ENCODE measurements at places on chromosomes 2 and 18.

- H3K36me3 ChIP-seq: no peaks in the 10 kb centered on the region
- H3K27me3 ChIP-seq: no peaks in the 10 kb centered on the region
- H3K4me3 ChIP-seq: no peak overlapping the region
- H3K4me1 ChIP-seq: no peaks in the 10 kb centered on the region
These were observed 23.8 kb upstream of the TTC39C start for GRCh38 chr18:23990474-23991410.

GRCh38 chr2:12456293-12457106 lies 260.2 kb upstream of the TRIB2 start:
- H3K27me3 ChIP-seq: no peaks in the 10 kb centered on the region
- no peak overlapping the region for H3K27ac ChIP-seq
- H3K4me3 ChIP-seq: no peak overlapping the region
- H3K36me3 ChIP-seq: no peaks in the 10 kb centered on the region

DNA sequence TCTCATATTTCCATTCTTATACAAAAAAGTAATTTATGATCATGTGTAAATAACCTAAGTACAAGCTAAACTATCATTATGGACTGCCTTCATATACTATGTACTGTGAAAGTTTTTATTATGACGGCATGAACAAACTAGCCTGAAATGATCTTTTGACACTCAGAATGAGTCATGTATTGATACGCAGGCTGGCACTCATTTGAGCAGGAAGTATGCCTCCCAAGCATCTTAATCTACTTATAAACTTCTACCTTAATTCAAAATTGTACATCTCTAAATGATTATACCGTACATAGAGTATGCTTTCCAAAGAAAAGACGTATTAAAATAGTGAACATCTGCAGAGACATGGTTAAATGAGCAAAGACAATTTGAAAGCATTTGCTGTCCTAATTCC lies 207.1 kb upstream of the SPOPL start:
- H3K4me3 ChIP-seq: no peak overlapping the region
- H3K27ac ChIP-seq: no peak overlapping the region
- no peaks in the 10 kb centered on the region for H3K36me3 ChIP-seq
- DNase-seq: no peak
- no peaks in the 10 kb centered on the region for H3K4me1 ChIP-seq

DNA sequence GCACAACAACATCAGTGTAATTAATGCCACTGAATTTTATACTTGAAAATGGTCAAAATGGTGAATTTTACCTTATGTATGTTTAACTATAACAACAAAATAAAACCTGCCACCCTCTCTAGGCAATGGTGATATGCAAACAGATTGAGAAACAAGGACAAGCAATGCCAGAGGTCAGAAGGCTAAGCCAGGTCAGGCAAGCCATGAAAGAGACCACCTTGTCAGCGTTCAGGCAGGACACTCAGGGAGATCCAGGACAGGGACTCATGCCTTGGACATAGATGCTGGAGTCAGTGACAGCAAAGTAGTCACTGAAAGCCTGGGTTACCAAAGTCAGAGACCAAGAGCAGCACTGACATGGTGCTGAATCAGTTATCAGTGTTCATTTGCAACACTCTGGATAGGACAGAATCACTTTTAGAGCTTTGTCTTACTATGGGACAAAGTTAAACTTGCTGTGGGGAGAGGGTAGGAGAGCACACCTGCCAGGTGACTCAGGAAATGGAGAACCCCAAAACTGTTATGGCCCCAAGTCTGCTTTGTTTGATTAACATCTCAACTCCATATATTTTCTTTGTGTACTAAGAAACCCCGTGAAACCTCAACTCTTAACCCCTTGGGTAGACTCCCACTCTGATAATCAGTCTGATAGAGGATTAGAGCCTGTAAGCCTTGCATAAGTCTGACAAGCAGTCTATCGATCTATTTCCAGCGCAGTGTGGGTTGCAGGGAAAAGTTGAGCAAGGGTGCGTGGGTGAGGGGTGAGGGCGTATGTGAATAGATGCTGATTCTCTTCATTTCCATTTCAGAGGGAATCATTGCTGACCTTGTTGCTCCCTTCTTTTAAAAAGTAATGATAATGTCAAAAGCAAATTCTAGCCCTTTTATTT lies 48.7 kb upstream of the ZNF385B start:
- no peaks in the 10 kb centered on the region for H3K36me3 ChIP-seq
- no peaks in the 10 kb centered on the region for H3K4me1 ChIP-seq
- H3K4me3 ChIP-seq: no peak overlapping the region
- H3K27me3 ChIP-seq: no peaks in the 10 kb centered on the region
- DNase-seq: no peak

DNA sequence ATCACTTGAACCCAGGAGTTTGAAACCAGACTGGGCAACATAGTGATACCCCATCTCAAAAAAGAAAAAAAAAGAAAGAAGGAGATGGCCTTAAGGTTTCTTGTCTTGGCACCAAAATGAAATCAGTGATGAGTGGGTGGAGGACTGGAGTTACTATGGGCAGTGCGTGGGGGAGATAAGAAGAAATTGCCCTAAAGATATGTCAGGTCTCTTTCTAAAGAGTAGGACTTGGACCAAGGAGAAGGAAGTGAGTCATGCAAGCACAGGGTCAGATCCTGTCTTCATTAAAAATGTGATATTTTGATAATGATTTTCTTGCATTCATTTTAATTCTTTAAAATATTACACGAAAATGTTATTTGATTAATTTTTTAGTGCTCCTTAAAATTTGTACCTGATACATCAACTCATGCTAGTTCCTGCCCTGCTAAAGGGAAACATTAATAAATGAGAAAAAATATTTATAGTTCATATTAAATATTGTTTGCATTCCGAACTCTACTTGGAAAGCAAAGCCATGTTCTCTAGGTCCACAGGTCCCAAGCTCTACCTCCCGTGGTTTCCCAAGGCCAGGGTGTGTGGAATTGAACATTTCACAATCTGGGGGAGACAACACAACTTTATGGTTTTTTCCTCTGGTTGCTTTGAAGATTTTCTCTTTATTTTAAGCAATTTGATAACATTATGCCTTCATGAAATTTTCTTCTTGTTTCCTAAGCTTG lies 62.6 kb upstream of the CTLA4 start:
- H3K4me1 ChIP-seq: peaks cover 13% of the 10 kb centered on the region
- DNase-seq: no peak
- H3K27ac ChIP-seq: no peak overlapping the region

GRCh38 chr18:79950515-79951341 lies 725 bp downstream of the SLC66A2 start:
- peaks cover 2% of the 10 kb centered on the region for H3K36me3 ChIP-seq
- H3K4me3 ChIP-seq: peak overlapping the region; percentile 66
- no peak for DNase-seq
- no peak overlapping the region for H3K27ac ChIP-seq

GRCh38 chr2:101327863-101328394 lies 19.4 kb upstream of the RNF149 start:
- H3K36me3 ChIP-seq: no peaks in the 10 kb centered on the region
- H3K4me3 ChIP-seq: no peak overlapping the region
- no peak overlapping the region for H3K27ac ChIP-seq
- no peak for DNase-seq
- H3K27me3 ChIP-seq: no peaks in the 10 kb centered on the region
- peaks cover 10% of the 10 kb centered on the region for H3K4me1 ChIP-seq

All from neuronal stem cell (in vitro differentiated cells).